ENCODE measurements at places on chromosomes 3 and 15.
A peak's percentile ranks its signal among the peaks of the same experiment; 100 is the strongest.

GRCh38 chr3:111152496-111152895 lies 80.9 kb downstream of the NECTIN3 start:
- DNase-seq = no peak

GRCh38 chr3:32934150-32934742 lies 17.2 kb upstream of the CCR4 start:
- DNase-seq = no peak

- no peak for DNase-seq
These were observed 87.7 kb downstream of the MEGF11 start for GRCh38 chr15:66165856-66166255.

- DNase-seq = no peak
These were observed 24.3 kb downstream of the APBA2 start for GRCh38 chr15:28909958-28910500.

DNA sequence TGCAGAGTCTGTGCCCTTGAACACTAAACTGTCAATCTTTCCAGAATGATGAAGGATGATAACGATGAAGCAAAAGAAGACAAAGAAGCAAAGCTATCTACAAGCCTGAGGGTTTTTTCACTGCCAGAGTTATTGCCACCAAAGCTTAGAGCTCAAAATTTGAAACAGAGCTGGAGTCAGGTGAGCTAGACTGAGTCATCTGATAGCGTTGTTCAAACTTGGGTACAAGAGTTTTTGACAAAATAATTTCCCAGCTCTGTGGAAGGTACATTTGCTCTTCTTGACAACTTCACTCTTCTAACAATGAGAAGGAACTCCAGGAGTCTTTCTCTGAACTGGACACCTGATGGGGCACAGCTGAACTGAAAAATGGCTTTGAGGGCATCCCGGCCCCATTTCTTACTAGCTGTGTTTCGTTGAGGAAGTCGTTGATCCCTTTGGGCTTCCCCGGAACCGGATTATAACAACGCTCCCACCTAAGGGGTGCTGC lies 715 bp downstream of the MCCC1 start:
- DNase-seq = no peak

GRCh38 chr3:189914799-189915198 lies 205.9 kb downstream of the P3H2 start:
- DNase-seq = no peak

DNA sequence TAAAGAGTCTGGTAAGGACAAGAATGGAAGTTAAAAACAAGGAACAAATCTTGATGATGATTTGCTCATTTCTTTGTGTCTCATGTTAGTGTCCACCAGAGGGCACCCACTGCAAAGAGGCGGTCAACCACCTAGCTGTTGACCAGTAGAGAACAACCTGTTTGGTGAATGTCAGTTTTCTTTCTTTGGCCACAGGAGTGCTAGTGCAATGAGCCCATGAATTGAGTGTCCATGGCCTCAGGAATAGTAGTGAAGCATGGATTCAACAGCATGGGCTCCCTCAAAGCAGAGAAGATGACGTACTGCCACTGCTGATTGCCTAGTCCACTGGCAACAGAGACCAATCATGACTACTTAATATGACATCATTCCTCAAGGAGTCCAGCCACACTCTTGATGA lies 10.7 kb upstream of the CNTN6 start:
- peak; percentile 72 for DNase-seq

DNA sequence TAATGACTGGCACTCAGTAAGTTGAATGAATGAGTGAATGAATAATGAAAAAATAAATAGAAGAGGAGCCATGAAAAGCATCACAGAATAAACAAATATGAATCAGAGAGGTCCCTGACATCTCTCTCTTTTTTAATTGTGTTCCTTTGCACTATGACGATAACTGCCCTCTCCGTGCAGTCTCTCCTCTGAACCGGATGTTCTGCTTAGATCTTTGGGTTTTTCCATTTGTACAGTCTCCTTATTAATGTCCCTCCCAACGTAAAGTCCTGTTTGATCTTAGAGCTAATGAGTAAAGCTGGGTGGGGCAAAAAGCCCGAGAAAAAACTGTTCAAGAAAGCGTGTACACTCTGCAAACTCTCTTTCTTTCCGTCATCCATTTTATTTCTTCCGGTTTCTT lies 28.3 kb upstream of the BHLHE40 start:
- no peak for DNase-seq

- DNase-seq = no peak
These were observed 6.6 kb downstream of the CSNK1G1 start for GRCh38 chr15:64349375-64349774.

- no peak for DNase-seq
These were observed 755.5 kb upstream of the SEMA6D start for GRCh38 chr15:46961795-46962194.

Measured in Peyer's patch (tissue), 4 donors.